ENCODE measurements at places on chromosomes 2 and 18.
A peak's percentile ranks its signal among the peaks of the same experiment; 100 is the strongest.

DNA sequence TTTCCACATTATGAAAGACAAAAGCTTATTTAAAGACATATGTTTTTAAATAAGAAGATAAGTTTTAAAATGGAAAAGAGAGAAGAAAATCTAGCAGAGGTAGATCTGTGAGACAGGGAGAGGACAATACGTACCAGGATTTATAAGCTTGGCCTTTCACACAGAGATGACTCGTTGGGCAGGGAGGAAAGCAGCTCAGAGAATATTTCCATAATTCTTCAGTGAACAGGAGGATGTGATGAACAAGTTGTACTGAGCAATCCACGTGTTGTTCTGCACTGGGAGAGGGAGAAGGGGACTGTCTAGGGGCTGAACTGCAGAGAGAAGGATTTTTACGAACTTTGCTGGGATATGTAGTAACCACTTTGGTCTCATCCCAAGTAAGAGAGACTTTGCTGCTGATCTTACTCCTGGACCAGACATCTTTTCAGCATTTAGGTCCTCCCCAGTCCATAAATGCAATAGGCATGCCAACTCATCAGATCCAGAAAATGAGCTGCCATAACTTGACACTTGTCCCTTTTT lies 162.5 kb upstream of the SETBP1 start:
- no peak for DNase-seq

DNA sequence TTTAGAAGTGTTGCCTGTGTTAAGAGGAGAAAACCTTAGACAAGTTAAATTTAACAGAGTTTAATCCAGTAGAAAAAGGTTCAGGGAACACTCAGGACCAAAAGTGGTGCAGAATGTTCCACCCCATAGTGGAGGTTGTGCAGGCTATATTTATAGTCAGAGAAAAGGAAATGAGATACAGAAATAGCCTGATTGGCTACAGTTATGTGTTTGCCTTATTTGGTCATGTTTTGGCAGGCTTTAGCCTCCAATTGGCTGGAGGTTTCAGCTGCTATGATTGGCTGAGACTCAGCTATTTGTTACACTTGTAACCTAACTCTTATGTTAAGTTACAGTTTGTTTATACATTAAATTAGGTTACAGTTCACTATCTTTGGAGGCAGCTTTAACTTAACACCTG lies 4.2 kb downstream of the STAMBP start:
- no peak for DNase-seq

DNA sequence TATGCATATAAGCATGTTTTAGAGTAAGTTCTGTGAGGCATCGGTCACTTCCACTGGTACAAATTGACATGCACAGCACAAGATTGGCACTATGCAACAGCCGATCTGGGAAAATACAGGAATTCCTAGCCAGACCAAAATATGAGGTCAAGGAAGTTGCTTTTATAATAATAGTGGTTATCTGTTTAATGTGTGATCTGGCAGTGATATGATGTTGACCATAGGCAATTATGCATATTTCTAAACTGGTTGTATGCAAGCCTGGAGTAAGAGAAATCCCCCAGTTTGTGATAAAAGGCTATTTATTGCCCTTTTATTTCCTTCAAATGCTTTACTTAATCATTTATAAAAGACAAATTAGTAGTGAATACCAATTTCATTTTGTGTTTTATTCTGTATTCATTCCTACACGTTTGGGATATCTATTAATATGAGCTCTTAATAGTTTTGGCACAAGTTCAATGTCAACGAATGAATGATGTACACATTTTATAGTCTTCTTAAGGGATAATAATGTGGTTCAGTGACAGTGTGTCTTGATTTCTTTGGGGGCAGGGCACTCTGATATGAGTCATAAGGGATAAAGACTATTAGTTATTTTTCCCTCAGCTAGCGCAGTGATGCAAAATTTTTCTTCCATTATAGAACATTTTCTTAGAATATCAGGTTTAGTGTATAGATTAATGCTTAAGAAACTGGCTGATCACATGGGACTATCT lies 34.7 kb upstream of the ZEB2 start:
- no peak for DNase-seq

DNA sequence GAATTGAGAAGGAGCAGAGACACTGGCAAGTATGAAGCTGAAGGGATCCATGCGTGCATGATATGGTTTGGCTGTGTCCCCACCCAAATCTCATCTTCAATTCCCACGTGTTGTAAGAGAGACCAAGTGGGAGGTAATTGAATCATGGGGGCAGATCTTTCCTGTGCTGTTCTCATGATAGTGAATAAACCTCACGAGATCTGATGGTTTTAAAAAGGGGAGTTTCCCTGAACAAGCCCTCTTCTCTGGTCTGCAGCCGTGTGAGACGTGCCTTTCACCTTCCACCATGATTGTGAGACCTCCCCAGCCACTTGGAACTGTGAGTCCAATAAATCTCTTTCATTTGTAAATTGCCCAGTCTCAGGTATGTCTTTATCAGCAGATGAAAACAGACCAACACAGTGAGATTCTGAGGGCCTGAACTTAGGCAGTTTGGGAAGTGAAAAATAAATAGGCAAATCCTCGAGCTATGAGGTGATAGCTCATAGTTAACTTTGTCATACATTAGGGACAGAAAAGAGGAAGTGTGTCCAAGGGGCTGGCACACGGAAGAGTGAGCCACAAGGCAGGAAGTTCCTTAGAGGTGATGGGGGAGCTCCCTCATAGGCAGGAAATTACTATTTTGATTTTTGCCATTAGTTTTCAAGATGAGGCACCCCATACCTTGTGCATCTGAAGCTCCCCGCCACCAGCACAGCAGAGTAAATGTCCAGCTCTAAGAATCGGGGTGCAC lies 658.8 kb upstream of the ID2 start:
- DNase-seq, result no peak

GRCh38 chr18:50297621-50298442 lies 10.3 kb upstream of the CXXC1 start:
- DNase-seq, result peak; percentile 31

GRCh38 chr18:48270929-48271328 lies 138.3 kb downstream of the ZBTB7C start:
- DNase-seq, result no peak

GRCh38 chr18:73613706-73614340 lies 533.8 kb downstream of the FBXO15 start:
- DNase-seq, result no peak

- DNase-seq, result no peak
Observed at GRCh38 chr18:12637901-12638643, 19.8 kb downstream of the SPIRE1 start.

DNA sequence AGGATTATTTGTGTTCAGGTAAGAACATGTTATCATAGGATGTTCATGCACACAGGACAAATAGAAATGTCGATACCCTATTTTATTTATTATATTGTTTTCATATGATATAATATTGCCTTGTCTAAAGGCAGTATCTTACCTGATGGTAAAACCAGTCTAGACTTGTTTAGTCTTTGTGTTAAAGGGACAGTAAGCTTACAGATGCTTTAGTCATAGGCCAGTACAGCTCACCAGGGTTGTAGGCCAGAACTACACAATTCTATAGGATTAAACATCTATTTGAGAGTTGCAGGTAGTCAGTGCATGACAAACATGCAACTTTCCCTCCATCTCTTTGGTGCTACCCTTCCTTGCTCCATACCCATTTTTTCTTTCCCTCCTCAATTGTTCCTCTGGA lies 158.5 kb downstream of the GALNT3 start:
- no peak for DNase-seq

DNA sequence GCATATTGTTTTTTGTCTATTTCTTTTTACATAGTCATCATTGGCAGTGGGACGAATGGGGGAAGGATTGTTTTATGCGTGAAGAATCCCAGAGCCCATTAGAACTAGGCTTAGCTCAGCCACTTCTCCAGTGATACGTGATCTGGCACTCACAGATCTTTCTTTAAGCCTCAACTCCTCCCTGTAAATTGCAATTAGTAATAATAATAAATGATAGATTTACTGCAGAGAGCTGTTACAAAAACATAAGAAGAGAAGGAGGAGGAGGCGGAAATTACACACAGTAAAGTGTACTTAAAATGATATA lies 629.3 kb downstream of the NRXN1 start:
- no peak for DNase-seq

DNA sequence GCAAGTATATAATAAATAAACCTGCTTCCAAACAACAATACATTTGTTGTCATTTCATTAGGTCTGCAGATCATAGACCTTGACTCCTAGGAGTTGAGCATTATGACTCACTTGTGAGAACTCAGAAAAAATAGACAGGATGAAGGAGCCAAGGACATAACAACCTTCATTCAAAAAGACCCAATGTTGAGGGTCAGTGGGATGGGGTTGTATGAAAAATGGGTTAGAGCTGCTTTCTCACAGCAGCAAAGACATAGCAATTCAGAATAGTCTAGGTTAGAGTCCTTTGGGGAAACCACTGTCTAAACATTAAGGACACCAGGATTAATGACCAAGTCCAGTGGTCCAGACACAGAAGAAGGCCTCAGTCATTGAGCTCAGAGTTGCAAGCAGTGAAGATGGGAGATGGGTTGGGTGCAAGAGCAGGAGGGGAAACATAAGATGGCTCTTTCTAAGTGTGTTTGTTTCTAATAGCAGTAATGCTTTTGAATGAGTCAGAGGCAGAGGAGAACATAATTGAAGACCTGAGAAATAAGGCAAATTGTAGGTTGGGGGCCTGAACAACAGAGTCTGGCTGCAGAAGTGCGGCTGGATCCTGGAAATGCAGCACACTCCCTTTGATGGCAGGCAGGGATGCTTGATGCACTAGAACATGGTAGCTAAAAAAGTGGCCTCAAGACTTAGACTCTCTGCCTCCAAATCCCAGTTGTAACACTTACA lies 3.7 kb upstream of the SERPINB10 start:
- no peak for DNase-seq

GRCh38 chr2:45979065-45979464 lies 318.1 kb upstream of the EPAS1 start:
- DNase-seq, result no peak

- DNase-seq, result no peak
Observed at GRCh38 chr2:128808462-128809258, 490.0 kb upstream of the HS6ST1 start.

DNA sequence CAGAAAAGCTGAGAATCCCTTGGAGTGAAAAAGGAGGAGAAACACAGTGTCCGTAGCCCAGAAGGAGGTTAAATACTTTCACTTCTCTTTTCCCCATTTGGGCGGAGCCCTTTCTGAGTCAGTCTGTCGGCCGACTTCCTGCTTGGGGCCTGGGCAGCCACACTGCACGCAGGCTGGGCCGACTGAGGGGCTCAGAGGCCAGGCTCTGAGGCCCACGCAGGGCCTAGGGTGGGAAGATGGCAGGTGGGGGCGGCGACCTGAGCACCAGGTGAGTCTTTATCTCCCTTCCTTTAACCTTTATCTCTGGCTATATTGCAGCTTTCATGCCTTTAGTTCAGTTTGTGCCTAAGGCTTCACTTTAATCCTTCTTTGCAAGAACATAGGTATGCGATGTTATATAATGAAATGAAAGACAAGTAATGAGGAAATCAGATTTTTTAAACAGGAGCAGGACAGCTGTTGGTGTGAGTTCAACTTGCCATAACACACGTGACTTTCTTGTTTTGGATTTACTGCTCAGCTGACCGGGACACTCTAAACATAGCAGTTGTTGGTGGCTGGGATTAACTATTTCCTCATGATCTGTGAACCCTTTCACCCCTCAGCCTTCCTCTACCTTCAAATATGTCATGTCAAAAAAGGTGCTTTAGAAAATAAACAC lies at the start of gene SP100:
TSS of gene SP100 (plus strand) at position 141 of the 661 bp plus-strand sequence. CDS start at position 237, 96 bp downstream.
- DNase-seq, result peak; percentile 70

- DNase-seq, result no peak
Observed at GRCh38 chr2:46377101-46377581, 79.9 kb downstream of the EPAS1 start.

All from activated T-cell treated with anti-CD3 and anti-CD28 coated beads for 4 hours (primary cell).